ENCODE measurements at places on chromosomes 11 and 22.

DNA sequence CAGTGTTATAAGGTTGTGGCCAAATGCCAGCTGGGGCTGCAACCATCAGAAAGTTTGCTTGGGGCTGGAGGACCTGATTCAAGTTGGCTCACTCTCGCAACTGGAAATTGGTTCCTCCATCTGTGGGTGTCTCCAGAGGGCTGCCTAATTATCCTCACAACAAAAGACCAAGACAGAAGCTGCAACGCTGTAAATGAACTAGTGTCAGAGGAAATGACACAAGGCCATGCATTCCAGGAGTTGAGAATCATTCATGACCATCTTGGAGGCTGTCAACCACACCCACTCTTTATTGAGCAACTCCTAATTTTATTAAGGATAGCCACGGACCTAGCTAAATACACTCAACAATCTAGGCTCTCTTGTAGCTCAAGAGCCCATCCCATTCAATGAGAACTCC, 1060.8 kb downstream of the OPCML start:
- no peak for DNase-seq

DNA sequence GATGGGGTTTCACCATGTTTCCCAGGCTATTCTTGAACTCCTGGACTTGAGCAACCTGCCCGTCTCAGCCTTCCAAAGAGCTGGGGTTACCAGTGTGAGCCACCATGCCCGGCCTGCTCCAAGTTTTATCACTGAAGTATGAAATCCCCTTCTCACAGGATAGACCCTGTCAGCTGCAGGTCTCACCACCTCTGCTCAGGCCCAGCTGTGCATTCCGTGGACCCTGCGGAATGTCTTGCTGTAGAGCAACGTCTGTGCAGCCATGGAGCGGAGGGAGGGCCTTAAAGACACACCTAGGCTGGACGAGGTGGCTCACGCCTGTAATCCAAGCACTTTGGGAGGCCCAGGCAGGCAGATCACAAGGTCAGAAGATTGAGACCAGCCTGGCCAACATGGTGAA, 625.4 kb downstream of the BRD1 start:
- DNase-seq, result no peak

DNA sequence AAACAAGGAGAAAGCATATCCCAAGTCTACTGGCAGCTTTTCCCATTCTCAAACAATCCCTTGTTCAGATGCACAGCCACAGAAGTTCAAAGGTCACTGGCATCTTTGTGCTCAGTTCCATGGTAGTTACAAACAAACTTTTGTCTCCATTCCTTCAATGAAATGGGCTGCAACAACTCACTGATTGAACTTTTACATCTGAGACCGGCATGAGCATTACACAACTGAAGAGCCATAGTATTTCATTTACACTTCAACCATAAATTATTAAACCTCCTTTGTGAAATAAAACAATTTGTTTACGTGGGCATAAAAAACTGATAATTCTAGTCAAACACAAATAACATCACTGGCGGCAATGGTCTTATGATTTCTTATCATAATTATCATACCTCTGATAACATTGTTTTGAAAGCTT, 67.8 kb upstream of the ARHGAP32 start:
- DNase-seq, result no peak

GRCh38 chr11:23875176-23875850, 621.5 kb upstream of the LUZP2 start:
- no peak for DNase-seq

DNA sequence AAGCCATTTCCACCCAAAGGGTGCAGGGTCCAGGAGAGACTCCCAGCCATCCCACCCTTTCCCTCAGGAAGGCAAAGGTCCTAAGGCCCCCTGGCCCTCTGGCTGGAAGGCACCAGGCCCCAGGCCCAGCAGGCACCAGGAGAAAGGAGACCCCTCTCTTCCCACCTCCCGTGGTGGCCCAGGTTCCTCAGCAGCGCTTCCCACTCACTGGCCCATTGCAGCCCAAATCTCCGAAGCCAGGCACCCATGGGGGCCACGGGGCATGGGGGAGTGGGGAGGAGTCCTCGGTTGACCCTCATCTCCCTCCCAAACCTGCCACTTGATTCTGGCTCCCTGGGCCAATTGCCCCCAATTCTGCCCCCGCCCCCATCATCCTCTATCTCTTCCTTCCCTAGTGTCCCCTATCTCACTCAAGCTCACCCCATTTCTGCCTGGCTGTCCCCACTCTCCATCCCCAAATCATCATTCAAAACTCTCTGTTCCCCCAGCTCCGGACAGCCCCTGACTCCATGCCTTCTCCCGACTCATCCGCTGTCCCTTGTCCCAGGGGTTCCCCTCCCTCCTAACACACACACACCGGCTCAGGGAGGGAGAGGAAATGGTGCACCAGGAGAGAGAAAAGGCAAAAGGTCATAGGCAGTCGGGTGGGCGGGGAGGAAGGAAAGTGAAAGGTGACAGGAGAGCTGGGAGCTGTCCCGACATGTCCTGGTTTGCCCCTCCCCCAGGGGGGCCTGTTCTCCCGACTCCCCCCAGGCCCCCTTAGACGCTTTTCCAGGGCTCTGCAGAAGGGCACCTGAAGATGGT, 1.2 kb downstream of the LIF start:
- no peak for DNase-seq

DNA sequence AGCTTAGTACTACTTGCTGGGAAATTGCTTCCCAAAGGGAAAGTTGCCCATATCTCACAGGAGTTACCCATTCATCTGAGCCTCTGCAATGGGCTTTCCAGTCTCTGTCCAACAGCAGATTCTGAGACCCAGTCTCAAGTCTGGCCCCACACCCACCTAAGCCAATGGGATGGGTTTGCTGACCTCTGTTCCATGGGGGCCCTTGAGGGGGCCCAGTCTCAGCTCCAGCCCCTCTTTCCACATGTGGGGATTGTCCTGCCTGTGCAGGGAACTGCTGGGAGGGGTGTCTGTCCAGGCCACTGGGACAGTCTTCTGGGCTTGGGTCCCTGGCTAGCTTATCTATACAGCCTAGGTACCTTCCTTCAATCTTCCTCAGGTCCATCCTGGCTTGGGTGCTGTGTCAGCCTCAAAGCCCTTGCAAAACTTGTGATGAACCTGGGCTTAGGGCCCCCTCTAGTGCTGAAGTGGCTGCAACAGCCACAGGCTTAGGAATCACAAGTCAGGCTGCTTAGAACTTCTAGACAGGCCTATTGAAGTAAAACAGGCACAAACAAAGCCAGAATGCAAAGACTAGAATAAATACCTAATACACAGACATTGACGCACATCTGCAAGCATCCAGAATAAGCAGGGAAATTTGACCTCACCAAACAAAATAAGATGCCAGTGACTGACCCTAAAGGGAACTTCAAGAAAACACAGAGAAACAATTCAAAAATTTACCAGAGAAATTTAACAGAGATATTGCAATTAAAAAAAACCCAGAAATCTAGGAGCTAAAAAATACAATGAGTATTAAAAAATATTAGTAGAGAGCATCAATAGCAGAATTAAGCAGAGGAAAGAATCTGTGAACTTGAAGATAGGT, 11.7 kb upstream of the PATL1 start:
- DNase-seq, result peak; percentile 14

DNA sequence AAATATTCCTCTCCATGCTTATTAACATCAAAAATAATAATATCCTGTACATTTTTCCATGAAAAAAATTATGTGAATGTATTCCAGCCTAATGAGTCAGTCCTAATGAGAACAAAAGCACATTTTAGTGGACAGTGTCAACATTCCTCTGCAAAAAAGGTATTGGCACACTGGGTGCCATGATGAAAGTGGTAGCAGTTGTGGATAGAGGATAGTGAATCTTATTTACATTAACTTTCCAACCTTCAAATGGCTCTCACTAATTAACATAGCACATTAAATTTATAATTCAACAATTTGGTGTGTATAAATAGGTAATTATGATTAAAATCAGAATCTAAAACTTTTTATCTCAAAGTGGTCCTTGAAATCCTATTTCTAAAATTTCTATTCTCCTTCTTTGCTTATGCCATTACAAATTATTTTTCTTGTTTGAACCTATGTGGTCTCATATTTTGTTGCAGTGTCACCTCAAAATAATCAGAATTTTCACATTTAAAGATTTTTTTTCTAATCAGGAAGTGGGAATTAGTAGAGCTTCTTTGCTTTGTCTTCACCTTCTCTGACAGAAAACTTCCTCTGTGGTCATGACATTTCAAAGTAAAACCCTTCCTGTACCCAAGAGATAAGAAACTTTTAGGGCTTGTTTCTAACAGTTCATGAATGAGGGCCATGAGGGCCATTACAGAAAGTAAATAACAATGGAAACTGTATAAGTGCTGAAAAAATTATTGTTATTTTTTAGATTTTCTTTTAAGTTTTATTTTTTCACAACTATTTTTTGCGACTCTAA, 18.7 kb downstream of the SOX6 start:
- DNase-seq, result no peak

DNA sequence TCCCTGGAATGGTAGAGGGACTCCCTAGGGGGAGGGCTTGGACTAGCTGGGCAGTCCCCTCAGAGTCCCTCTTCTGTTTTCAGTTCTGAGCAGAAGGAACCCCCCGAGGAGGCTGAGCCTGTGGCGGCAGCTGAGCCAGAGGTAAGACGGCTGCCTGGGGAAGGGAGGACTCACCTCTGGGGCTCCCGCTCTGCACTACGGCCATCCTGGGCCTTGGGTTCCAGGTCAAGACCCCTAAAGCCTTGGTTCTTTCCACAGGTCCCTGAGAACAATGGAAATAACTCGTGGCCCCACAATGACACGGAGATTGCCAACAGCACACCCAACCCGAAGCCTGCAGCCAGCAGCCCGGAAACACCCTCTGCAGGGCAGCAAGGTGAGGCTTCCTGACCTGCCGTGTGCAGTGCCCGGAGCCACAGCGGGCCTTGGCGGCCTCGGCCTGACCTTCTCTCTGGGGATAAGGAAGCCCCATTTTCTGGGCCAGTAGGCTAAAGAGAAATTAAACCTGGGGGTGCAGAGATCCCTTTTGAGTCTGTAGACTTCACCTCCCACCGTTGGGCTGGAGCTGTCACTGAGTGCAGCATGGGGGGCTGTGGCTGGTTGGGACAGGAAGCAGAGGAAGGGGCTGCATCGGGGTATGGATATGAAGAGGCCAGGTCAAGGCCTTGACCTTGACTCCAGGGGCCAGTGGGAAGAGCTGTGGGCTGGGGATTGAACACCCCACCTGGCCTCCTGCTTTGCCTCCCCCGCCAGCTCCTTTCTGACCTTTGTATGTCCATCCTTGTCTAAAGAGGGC, 15.0 kb downstream of the INCENP start:
- DNase-seq, result no peak

- DNase-seq, result no peak
Measured at GRCh38 chr11:64918017-64918416, 1.0 kb upstream of the ATG2A start.

DNA sequence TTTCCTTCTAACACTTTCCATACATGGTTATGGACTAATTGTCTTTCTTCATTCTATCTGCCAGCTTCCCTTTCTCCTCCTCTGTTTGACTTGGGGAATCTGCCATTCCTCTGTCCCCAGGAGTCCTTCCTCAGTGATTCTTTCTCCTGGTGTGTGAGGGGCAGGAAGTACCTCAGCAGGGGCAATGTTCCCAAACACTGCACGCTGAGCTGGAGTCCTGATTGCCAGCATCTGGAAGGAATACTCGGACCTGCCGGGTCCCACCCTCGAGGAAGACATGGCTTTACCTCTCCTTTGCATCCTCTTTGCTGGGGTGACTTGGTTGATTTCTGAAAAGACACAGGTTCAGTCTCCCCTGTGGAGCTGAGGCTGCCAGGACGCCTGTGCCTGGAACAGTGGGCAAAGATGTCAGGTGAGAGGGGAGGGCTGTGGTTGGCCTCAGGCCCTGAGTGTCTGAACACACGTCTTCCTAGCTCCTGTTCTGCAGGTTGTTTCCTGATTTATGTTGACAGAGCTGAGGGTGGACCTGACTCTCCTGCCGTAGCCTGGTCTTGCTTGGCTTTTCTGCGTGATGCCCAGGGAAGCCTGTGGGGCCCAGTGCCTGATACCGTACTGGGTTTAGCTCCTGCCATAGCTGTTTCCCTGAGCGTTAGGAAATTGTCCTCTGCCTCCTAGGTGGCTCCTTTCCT, 4.3 kb downstream of the COX8A start:
- DNase-seq, result no peak

GRCh38 chr22:28094771-28095170, 175.7 kb upstream of the PITPNB start:
- no peak for DNase-seq

GRCh38 chr11:85827748-85828639, 17.1 kb upstream of the SYTL2 start:
- no peak for DNase-seq

DNA sequence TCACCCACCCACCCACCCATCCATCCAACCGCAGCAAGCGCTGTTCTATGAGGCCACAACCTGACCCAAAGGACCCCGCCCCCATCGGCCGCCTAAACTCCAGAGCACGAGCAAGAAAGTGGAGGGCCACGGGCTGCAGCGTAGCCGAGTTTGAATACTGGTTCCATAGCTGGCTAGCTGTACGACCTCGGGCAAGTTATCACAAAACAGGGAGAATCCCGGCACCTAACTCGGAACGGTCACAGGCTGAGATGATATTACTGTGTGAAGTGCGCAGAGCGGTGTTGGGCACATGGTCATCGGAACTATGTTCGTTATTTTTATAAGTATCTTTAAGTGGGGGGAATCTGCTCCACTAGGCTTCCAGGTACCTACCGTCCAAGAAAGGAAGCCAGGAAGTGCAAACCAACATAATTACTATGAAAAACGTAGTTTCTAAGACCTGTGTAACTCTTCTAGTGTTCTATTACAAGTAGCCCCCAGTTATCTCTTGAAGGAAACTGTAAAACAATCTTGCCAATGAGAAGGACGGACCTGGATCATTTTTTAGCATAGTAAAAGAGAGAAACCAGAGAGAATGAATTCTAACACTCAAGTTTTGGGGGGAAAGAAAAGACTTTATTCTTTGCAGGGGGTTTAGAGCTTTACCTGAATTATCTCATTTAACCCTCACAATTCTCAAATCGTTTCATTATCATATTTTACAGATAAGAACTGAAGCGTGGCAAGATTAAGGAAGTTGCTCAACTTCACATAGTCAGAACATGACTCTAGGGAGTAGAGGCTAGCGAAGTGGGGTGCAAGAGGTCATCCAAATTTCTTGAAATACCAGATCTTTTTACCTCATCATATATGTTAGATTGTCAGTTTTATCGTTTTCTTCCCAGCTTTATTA, 663 bp upstream of the BUD13 start:
- DNase-seq, result no peak

- DNase-seq, result no peak
Measured at GRCh38 chr11:12769834-12770345, 95.7 kb downstream of the TEAD1 start.

Measured in stimulated activated effector memory CD8-positive, alpha-beta T cell treated with anti-CD3 and anti-CD28 coated beads, Interleukin-12 subunit alpha, Interleukin-12 subunit beta, amount 100 ng/mL, for 72 hours (primary cell).